Skeletal muscle tissue (tissue), 5 donors: ENCODE measurements at places on chromosomes 4 and X. TPM values are rescaled to one million over a fixed set of nuclear protein-coding genes. Genes with fewer than 3 reads are reported as not detected.

Gene ADH1B
- 33.4 TPM for total RNA-seq

Gene SLC2A9
- 1.0 TPM for total RNA-seq

Gene PTPN13
- total RNA-seq, result 21.9 TPM

Gene TEX13C
- total RNA-seq, result not detected

Gene RNF128
- total RNA-seq, result under 0.01 TPM

Gene VSIG4
- 37.1 TPM for total RNA-seq

Gene LPAR4
- total RNA-seq, result 8.9 TPM

Gene MAGEC3
- not detected for total RNA-seq

Gene ATOH1
- total RNA-seq, result not detected

Gene TCEAL2
- total RNA-seq, result not detected

Gene SPANXB1
- total RNA-seq, result not detected

Gene KIAA0232
- total RNA-seq, result 12.5 TPM

Gene RPL10
- total RNA-seq, result 4,963 TPM

Gene EPHA5
- 1.0 TPM for total RNA-seq

Gene RBM46
- total RNA-seq, result not detected

Gene PHOX2B
- not detected for total RNA-seq

Gene S100P
- total RNA-seq, result 0.52 TPM

Gene CSAG1
- not detected for total RNA-seq

Gene MAGEA2B
- not detected for total RNA-seq

Gene RHOXF2B
- not detected for total RNA-seq

Gene TADA2B
- total RNA-seq, result 19.3 TPM

Gene ADRA2C
- 1.0 TPM for total RNA-seq

Gene IL9R
- total RNA-seq, result not detected

Gene PLAC1
- total RNA-seq, result not detected

Gene PHEX
- 4.2 TPM for total RNA-seq

Gene RIPPLY1
- not detected for total RNA-seq

Gene N4BP2
- total RNA-seq, result 14.6 TPM

Gene USP26
- not detected for total RNA-seq

Gene ADH1A
- total RNA-seq, result 0.52 TPM

Gene EREG
- not detected for total RNA-seq

Gene CTAG1A
- not detected for total RNA-seq

Gene SOWAHB
- total RNA-seq, result under 0.01 TPM

Gene MAGED2
- 694 TPM for total RNA-seq

Gene PROM1
- total RNA-seq, result 40.2 TPM
